Kidney (tissue), 22 donors: ENCODE measurements at places on chromosomes 12 and 14.

GRCh38 chr14:53663709-53664108 lies 292.9 kb downstream of the BMP4 start:
- DNase-seq, result peak; percentile 62

DNA sequence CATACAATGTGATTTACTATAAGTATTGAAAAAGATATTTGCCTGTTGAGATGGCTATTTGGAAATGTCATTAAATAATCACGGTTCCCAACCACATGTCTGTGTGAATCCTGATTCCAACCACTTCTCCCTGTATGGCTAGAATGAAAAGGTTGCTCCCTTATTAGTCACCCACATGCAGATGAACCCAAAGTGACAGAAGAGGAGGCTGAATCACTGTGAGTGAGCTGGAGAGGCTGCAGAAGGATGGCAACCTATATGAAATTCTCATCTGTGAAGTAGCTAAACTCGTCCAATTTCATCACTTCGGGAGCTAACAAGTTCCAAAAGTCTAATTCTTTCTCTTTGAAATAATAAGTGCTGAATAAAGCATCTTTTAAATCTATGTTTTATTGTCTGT lies 300.5 kb downstream of the PRKD1 start:
- no peak for DNase-seq

GRCh38 chr14:48096897-48097296 lies 421.5 kb upstream of the MDGA2 start:
- no peak for DNase-seq

- peak; percentile 38 for DNase-seq
Observed at GRCh38 chr12:92987846-92988621, 58.9 kb upstream of the EEA1 start.

DNA sequence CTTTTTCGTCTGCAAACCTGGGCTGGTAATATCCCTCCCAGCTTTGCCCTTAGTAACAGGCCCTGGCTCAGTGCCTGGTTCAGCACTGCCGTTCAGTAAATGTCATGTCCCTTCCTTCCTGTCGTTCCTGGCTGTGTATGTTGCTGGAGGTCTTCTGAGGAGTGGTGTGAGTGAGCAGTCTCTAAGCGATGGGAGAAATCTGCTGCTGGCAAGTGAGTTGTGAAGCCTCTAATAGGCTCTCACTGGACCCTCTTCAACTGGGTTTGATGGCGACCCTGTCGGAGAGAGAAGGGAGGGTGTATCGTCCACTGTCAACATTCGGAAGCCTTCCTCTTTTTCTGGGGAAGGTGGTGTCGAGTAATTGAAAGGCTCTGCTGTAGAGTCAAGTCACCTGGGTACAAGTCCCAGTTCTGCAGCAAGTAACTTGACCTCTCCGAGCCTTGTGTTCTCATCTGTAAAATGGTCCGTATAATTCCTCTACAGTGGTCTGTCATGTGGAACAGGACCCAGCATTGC lies 62.8 kb downstream of the HRK start:
- peak; percentile 54 for DNase-seq
